ENCODE measurements at places on chromosomes 12 and 14. TPM values are rescaled to one million over a fixed set of nuclear protein-coding genes. Genes with fewer than 3 reads are reported as not detected.

The GPR65 gene
- 0.64 TPM for total RNA-seq

The CLEC2A gene
- total RNA-seq: not detected

The MMP17 gene
- total RNA-seq: 6.3 TPM

The FAM186B gene
- 1.9 TPM for total RNA-seq

DNA sequence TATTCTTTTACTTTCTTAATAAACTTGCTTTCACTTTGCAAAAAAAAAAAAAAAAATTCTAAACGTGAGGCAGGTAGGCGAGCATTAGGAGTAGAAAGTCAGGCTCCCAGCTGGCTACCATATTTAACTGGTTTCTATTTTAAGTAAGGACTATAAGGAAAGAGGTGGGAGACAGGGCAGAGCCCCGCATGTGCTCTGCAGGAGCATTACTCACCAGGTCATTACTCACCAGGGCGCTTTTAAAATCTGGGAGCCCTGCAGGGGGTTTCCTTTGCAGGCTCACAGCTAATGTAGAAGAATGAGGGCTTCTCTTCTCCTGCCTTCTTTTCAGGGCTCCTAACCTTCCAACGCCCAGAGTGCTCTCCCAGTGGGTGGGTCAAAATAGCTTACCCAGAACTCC lies 14.0 kb upstream of the DPF3 start:
- no peaks in the 10 kb centered on the region for H3K4me1 ChIP-seq
- H3K27ac ChIP-seq: no peak overlapping the region
- no peak overlapping the region for H3K4me3 ChIP-seq
- H3K36me3 ChIP-seq: no peaks in the 10 kb centered on the region

DNA sequence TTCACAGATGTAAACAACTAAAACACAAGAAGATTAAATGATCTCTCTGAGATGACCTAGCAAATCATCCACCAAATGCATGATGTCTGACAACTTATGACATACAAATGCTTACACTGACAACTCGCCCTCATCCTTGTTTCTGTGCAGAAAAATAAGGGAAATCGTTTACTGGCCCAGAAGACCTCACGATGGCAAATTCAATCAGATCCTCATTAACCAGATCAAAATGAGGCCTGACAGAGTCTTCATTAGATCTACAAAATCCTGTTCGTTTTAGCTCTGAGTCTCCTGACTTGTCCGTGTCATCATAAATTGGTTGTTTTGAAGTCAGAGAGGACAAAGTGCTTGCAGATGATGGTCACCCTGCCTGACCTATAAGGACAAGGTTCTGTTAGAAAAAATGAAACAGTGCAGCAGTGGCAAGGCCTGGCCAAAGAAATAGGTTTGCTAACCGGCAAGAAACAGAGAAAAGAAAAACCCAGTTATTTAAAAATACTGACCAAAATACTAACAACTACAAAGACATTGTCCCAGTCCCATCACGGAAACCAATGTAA lies 109.5 kb downstream of the BTG1 start:
- H3K27me3 ChIP-seq: no peaks in the 10 kb centered on the region
- H3K27ac ChIP-seq: no peak overlapping the region
- no peak for DNase-seq
- H3K4me1 ChIP-seq: peaks cover 46% of the 10 kb centered on the region

GRCh38 chr12:14418451-14418890 lies 53.0 kb downstream of the ATF7IP start:
- H3K36me3 ChIP-seq: peaks cover 17% of the 10 kb centered on the region
- H3K4me3 ChIP-seq: peak overlapping the region; percentile 63
- H3K27ac ChIP-seq: peak overlapping the region; percentile 79
- H3K27me3 ChIP-seq: peaks cover 2% of the 10 kb centered on the region
- peaks cover 49% of the 10 kb centered on the region for H3K4me1 ChIP-seq
- no peak for DNase-seq

- H3K27me3 ChIP-seq: peaks cover 9% of the 10 kb centered on the region
- peak overlapping the region; percentile 100 for H3K27ac ChIP-seq
- H3K36me3 ChIP-seq: peaks cover 8% of the 10 kb centered on the region
- peaks cover 35% of the 10 kb centered on the region for H3K4me1 ChIP-seq
These were observed 534 bp downstream of the PPP2R3C start for GRCh38 chr14:35121026-35121886.

GRCh38 chr12:46839964-46840363 lies 14.2 kb upstream of the SLC38A4 start:
- H3K27ac ChIP-seq: no peak overlapping the region
- DNase-seq: no peak
- no peaks in the 10 kb centered on the region for H3K27me3 ChIP-seq

GRCh38 chr12:95516757-95517156 lies 34.5 kb downstream of the USP44 start:
- H3K4me3 ChIP-seq: no peak overlapping the region
- no peak overlapping the region for H3K27ac ChIP-seq
- peaks cover 14% of the 10 kb centered on the region for H3K36me3 ChIP-seq
- H3K27me3 ChIP-seq: no peaks in the 10 kb centered on the region

DNA sequence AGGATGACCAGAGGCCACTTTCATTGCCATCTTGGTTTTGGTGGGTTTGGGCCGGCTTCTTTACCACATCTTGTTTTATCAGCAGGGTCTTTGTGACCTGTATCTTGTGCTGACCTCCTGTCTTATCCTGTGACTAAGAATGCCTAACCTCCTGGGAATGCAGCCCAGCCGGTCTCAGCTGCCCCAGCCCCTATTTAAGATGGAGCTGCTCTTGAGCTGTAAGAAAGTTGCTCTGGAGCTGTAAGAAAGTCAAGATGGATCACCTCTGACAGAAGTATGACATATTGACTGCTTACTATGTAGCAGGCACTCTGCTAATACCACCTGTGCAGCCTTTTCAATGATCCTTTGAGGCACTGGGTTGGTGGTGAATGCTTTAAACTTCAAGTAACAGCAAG lies 52.1 kb downstream of the RIN3 start:
- H3K27me3 ChIP-seq: peaks cover 2% of the 10 kb centered on the region
- peaks cover 34% of the 10 kb centered on the region for H3K36me3 ChIP-seq
- no peak for DNase-seq
- H3K4me3 ChIP-seq: no peak overlapping the region
- H3K27ac ChIP-seq: no peak overlapping the region
- H3K4me1 ChIP-seq: no peaks in the 10 kb centered on the region

DNA sequence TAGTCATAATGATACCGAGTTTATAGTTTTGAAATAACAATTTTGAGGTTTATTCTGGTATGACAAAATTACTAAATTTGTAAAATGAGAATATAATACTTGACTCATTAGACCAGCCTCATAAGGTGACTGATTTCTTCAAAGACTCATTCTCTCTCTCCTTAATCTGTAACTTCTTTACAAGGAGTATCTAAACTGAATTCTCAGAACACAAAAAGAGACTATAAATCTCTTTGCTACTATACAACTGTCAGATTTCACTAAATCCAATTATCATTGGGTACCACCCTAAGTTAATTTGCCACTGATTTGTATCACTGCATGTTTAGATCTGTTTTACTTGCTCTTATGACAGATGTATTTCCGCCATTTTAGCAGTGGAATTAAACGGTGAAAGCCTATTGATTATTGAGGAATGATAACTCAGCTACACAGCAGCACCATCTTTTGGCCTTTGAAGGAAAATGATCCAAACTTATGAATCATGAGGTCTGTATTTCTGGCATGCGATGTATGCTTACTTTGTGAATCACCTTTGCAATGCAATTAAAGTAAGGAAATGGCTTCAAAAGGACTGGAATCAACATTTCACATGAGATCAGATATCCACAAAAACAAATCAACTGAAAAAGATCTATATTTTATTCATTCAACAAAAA lies 161.2 kb downstream of the RERGL start:
- no peak for DNase-seq
- H3K27me3 ChIP-seq: no peaks in the 10 kb centered on the region
- no peak overlapping the region for H3K4me3 ChIP-seq

GRCh38 chr14:29339494-29340172 lies 573.0 kb downstream of the FOXG1 start:
- H3K4me1 ChIP-seq: no peaks in the 10 kb centered on the region
- no peak overlapping the region for H3K4me3 ChIP-seq
- no peaks in the 10 kb centered on the region for H3K36me3 ChIP-seq
- H3K27ac ChIP-seq: no peak overlapping the region
- H3K27me3 ChIP-seq: no peaks in the 10 kb centered on the region
